ENCODE measurements at places on chromosomes 4 and X. TPM values are rescaled to one million over a fixed set of nuclear protein-coding genes. Genes with fewer than 3 reads are reported as not detected.

The DSPP gene
- not detected for total RNA-seq

DNA sequence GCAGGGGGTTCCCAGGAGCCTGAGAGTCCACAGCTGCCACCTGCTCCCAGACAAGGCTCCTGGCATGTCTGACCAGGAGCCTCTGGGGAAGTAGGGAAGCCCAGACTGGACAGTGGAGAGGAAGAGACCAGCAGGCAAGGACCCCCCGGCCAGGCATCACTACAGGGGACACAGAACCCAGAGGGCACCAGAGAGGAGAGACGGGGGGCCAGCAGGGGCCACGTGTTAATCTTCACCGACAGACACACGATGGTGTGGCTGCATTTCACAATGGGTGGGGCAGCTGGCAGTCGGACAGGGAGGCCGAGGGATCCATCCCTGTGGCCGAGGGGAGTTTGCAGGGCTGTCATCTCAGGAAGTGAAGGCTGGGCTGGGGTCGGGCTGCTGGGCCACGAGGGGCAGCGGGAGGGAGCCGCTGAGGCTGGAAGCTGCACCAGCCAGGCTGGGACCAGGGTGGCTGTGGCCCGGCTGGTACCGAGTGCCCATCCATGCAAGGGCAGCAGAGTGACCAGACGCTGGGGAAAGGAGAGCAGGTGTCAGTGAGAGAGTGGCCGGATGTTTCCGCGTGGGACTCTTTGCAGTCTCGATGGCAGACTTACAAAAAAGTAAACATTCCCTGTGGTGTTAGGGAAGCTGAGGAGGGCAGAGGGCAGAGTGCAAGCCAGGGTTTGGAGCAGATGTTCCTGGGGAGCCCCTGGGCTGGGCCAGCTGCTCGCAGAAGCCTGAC lies 4.7 kb downstream of the PDE6B start:
- peak; percentile 54 for DNase-seq
- H3K27me3 ChIP-seq: peaks cover 9% of the 10 kb centered on the region
- no peak overlapping the region for H3K27ac ChIP-seq
- no peak overlapping the region for H3K4me3 ChIP-seq
- no peaks in the 10 kb centered on the region for H3K4me1 ChIP-seq

The SCML1 gene
- total RNA-seq: 10.7 TPM

- DNase-seq: no peak
- H3K36me3 ChIP-seq: no peaks in the 10 kb centered on the region
- no peak overlapping the region for H3K27ac ChIP-seq
- no peaks in the 10 kb centered on the region for H3K27me3 ChIP-seq
- no peaks in the 10 kb centered on the region for H3K4me1 ChIP-seq
- no peak overlapping the region for H3K4me3 ChIP-seq
These were observed 610.2 kb downstream of the UBE2NL start for GRCh38 chrX:144494074-144494473.

GRCh38 chr4:147820975-147821374 lies 89.1 kb downstream of the ARHGAP10 start:
- no peaks in the 10 kb centered on the region for H3K4me1 ChIP-seq
- H3K36me3 ChIP-seq: peaks cover 15% of the 10 kb centered on the region
- peak overlapping the region; percentile 80 for H3K27ac ChIP-seq
- DNase-seq: no peak
- H3K27me3 ChIP-seq: no peaks in the 10 kb centered on the region

DNA sequence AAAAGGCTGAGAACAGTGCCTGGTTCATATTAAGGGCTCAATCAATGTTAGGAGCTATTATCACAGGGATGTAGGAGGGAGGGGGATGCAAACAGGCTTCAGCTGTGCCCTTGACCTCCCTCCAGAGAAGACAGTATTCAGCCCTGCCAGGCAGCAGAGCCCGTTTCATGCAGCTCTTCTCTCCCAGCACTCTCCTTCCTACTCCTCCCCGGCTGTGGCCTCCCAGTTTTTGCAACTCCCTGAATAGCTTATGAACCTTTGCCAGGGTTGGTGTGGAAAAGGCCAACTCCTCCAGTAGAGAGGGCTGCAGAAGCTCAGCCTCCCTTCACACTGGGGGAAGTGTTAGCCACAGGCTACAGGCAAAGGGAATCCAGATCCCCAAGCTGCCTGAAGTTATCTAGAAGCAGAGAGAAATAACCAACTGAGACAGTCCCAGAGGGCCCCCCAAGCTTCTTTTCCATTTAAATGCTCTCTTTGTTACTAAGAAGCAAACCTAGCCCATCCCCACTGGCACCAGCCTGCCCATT lies 31.7 kb upstream of the APLN start:
- H3K36me3 ChIP-seq: no peaks in the 10 kb centered on the region
- no peak overlapping the region for H3K27ac ChIP-seq
- no peaks in the 10 kb centered on the region for H3K4me1 ChIP-seq

DNA sequence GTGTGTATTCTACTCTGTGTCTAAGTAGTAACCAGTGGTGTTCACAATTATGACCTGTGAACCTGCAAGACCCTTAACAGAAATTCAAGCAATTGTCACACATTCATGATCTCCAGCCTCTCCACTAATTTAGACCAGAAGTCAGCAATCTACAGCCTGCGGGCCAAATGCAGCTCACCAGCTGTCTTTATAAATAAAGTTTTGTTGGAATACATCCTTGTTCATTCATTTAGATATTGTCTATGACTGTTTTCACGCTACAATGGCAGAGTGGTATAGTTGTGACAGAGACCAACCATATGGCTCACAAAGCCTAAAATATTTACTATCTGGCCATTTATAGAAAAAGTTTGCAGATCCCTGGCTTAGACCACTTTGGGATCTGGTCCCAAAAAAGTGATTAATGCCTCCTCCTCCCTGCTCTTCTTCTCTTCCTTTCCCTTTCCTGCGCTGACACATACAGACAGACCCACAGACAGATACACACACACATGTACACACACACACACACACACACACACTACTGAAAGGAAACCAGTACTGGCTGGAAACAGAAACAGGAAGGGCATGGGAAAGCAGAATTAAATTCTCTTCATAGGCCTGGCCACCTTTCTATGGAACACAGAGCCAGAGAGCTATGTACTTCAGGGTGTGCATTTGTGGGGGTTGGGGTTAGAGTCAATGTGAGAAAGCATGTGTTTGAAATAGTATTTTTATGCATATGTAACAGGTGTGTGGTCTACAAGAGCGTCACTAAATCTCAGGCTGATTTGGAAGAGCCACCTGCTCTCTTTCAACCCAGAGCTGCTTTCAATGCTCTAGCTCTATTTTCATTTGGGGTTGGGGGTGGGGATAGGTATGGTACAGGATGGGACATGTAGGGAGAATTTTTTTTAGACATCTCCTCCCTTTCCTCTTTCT lies 49.7 kb upstream of the TMEM164 start:
- no peak for DNase-seq
- H3K4me3 ChIP-seq: no peak overlapping the region
- no peaks in the 10 kb centered on the region for H3K4me1 ChIP-seq
- no peaks in the 10 kb centered on the region for H3K36me3 ChIP-seq

GRCh38 chrX:154490414-154491083 lies at the start of gene SLC10A3:
TSS of gene SLC10A3 (minus strand) at chrX:154490629. CDS start at chrX:154488940, 1,689 bp downstream.
- H3K27me3 ChIP-seq: no peaks in the 10 kb centered on the region
- DNase-seq: peak; percentile 97
- peak within 1 kb of the TSS; percentile 75 for H3K4me3 ChIP-seq
- peak within 1 kb of the TSS; percentile 90 for H3K27ac ChIP-seq
- H3K36me3 ChIP-seq: no peaks in the 10 kb centered on the region

GRCh38 chrX:135531813-135532212 lies 11.4 kb downstream of the INTS6L start:
- H3K4me3 ChIP-seq: no peak overlapping the region
- no peak for DNase-seq
- H3K27me3 ChIP-seq: no peaks in the 10 kb centered on the region
- no peaks in the 10 kb centered on the region for H3K4me1 ChIP-seq
- no peak overlapping the region for H3K27ac ChIP-seq
- H3K36me3 ChIP-seq: no peaks in the 10 kb centered on the region

- DNase-seq: peak; percentile 85
- H3K4me1 ChIP-seq: peaks cover 50% of the 10 kb centered on the region
- H3K36me3 ChIP-seq: peaks cover 5% of the 10 kb centered on the region
These were observed 90.8 kb downstream of the IRF2 start for GRCh38 chr4:184383497-184384055.

DNA sequence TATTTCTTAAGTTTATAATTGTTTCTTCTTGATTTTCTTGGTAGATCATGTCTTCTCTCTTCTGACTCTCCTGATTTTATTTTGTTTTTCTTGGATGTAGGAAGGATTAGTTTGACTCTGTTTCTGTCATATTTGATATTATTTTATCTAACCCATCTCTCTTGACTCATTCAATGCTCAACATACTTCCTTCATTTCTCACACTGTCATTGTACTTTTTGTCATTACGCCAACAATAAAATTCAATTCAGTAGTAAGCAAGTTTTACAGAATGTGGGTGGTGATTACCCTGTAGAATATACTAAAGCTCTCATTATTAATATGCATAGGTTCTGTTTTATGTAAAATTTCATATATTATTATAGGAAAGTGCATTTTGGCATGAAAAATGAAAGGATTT lies 1303.0 kb upstream of the AGA start:
- H3K36me3 ChIP-seq: no peaks in the 10 kb centered on the region
- no peak for DNase-seq
- no peak overlapping the region for H3K27ac ChIP-seq
- H3K27me3 ChIP-seq: no peaks in the 10 kb centered on the region
- no peak overlapping the region for H3K4me3 ChIP-seq

The TMLHE gene
- 21.0 TPM for total RNA-seq

DNA sequence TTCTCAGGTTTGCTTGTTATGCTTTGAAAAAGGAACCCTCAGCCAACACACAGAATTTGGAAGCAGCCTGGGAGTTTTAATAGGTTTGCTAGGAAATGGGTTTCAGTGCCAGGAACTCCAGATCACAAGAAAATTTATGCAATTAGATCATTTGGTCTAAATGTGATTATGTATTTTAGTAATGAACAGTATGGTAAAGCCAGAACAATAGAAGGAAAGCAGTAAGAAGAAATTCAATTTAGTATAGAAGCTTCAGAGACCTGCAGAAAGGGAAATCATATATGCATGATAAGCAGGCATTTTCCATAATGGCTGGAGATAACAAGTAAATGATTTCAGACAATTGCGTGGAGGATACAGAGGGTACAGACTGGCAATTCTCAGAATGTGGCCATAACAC lies 184.7 kb downstream of the KCNIP4 start:
- H3K36me3 ChIP-seq: no peaks in the 10 kb centered on the region
- H3K4me1 ChIP-seq: peaks cover 29% of the 10 kb centered on the region
- DNase-seq: no peak
- H3K27ac ChIP-seq: no peak overlapping the region
- H3K27me3 ChIP-seq: no peaks in the 10 kb centered on the region

The CTAG2 gene
- not detected for total RNA-seq

GRCh38 chr4:153520801-153521329 lies 54.7 kb downstream of the TMEM131L start:
- H3K4me3 ChIP-seq: no peak overlapping the region
- H3K4me1 ChIP-seq: peaks cover 35% of the 10 kb centered on the region
- DNase-seq: no peak
- H3K36me3 ChIP-seq: no peaks in the 10 kb centered on the region

The MID2 gene
- total RNA-seq: 30.8 TPM

DNA sequence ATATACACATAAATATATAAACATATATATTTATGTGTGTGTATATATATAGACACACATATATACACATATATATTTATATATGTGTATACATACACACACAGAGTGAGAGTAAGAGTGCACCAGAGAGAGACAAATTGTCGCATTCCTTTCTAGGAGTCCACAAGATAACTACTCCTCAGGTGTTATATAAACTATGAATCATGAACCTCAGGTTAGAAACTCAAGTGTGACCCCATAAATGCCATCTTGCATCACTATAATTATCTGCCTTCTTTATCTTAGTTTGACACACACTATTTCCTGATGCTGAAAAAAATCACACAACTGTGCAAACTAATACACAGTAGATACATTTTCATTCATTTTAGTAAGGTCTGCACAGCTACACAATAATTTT lies 135.2 kb downstream of the PPARGC1A start:
- no peak overlapping the region for H3K4me3 ChIP-seq
- H3K27me3 ChIP-seq: no peaks in the 10 kb centered on the region
- no peaks in the 10 kb centered on the region for H3K4me1 ChIP-seq
- DNase-seq: no peak
- H3K27ac ChIP-seq: no peak overlapping the region

The HHIP gene
- total RNA-seq: 0.55 TPM

DNA sequence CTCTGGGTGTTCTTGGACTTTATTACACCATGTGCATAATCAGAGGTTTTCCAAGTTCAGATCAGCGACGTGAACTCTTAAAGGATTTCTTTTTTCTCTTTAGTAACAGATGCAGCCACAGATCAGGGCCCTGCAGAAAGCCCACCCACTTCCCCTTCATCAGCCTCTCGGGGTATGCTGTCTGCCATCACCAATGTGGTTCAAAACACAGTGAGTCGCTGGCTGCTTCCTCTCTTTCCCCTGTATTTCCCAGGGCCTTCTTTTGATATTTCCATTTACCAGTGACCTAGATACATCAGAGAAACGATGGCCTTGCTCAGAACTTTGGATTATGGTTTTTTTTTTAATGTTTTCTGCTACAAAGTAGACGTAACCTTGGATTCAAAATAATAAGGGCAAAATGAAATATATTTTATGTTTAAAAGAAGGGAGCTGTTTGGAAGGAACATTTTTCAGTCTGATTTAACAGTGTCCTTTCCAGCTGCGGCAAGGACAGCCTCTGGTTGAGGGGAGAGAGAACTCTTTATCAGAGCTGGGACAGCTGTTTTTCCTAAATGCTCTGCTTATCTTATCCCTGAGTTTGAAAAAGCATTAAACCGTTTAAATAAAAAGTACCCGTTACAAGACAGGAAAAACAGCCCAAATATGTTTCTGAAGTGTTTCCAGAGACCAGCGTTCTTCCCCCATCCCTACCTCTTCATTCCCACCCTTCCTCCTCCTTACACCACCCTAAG lies 38.2 kb downstream of the FAM114A1 start:
- peaks cover 19% of the 10 kb centered on the region for H3K36me3 ChIP-seq
- no peak overlapping the region for H3K4me3 ChIP-seq
- peak overlapping the region; percentile 54 for H3K27ac ChIP-seq
- H3K4me1 ChIP-seq: peaks cover 9% of the 10 kb centered on the region

DNA sequence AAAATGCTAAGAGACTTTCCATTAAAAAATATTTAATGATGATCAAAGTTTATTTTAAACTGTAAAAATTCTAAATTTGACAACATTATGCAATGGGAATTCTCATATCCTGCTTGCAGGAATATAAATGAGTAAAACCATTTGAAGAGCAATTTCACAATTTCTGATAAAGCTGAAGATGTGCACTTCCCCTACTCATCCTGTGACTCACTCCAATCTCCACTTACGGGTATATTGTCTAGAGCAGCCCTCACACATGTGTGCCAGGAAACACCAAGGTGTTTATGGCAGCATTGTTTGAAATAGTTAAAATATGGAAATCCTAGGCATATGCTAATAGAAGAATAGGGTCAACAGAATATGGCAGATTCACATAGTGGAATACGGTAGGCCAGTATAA lies 158.4 kb downstream of the PDHA2 start:
- no peak overlapping the region for H3K4me3 ChIP-seq
- no peaks in the 10 kb centered on the region for H3K4me1 ChIP-seq
- no peak for DNase-seq
- no peaks in the 10 kb centered on the region for H3K36me3 ChIP-seq
- H3K27ac ChIP-seq: no peak overlapping the region

The PSAPL1 gene
- not detected for total RNA-seq

The EREG gene
- 3.9 TPM for total RNA-seq

GRCh38 chr4:41454423-41454822 lies 83.5 kb upstream of the LIMCH1 start:
- no peak overlapping the region for H3K27ac ChIP-seq
- DNase-seq: no peak
- no peaks in the 10 kb centered on the region for H3K27me3 ChIP-seq
- no peaks in the 10 kb centered on the region for H3K36me3 ChIP-seq
- H3K4me3 ChIP-seq: no peak overlapping the region
- H3K4me1 ChIP-seq: no peaks in the 10 kb centered on the region

Data from sigmoid colon (tissue), 7 donors.